ENCODE measurements at places on chromosomes 5 and 9. TPM values are rescaled to one million over a fixed set of nuclear protein-coding genes. Genes with fewer than 3 reads are reported as not detected.

DNA sequence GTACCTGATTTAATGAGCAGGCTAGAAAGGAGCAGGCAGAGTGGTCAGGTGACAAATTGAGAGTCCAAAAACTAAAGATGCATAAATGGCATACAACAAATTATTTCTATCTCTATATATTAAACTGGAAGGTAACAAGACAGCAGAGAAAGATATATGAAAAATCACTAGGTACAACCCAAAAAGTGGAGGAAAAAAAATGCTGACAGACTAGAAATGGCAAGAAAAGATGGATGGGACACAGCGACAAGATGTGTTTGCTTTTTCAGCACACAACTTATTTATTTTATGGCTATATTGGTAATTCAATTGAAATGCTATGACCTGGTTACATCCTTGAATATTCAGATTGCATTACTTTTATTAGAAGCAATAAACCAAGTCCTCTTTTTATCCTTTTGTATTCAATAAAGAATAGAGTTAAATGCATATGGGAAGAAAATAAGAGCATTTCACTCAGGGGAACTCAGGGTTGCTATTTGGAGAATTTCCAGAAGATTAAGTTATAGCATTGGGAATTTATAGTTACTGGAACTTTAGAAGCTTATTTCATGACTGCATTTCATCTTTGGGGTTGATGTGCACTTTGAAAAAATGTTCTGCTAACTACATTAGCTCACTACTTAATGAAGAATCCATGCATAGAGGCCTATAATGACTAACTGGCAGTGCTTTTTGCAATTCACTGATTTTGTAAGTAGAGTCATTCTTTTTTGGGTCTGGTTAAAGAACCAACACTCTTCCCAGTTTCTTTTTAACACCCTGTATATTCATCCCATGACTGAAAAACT, 566.6 kb upstream of the TUSC1 start:
- no peak for DNase-seq
- H3K27me3 ChIP-seq, result no peaks in the 10 kb centered on the region
- no peak overlapping the region for H3K4me3 ChIP-seq
- H3K27ac ChIP-seq, result no peak overlapping the region

DNA sequence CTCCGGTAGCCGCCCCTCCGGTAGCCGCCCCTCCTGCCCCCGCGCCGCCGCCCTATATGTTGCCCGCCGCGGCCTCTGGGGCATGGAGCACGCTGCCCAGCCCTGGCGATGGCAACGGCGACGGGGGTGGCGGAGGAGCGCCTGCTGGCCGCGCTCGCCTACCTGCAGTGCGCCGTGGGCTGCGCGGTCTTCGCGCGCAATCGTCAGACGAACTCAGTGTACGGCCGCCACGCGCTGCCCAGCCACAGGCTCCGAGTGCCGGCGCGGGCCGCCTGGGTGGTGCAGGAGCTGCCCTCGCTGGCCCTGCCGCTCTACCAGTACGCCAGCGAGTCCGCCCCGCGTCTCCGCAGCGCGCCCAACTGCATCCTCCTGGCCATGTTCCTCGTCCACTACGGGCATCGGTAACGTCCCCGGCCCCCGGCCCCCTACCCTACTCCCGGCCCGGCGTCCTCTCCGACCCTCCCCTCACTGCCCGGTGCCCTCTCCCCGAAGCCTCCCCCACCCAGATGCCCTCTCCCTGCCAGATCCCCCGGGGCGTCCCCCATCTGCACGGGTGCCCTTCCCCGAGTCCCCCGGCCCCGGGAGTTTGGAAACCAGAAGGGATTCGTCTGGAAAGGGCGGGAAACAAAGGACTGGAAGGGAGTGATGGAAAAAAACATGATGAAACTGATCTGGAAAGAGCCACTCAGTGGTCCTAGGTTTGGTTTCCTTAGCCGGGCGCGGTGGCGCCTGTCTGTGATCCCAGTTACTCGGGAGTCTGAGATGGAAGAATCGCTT, 417 bp downstream of the SRD5A1 start:
- DNase-seq, result peak; percentile 20
- no peaks in the 10 kb centered on the region for H3K27me3 ChIP-seq
- H3K4me1 ChIP-seq, result peaks cover 7% of the 10 kb centered on the region
- peak overlapping the region; percentile 100 for H3K27ac ChIP-seq

The ATOX1 gene
- 265 TPM for total RNA-seq

DNA sequence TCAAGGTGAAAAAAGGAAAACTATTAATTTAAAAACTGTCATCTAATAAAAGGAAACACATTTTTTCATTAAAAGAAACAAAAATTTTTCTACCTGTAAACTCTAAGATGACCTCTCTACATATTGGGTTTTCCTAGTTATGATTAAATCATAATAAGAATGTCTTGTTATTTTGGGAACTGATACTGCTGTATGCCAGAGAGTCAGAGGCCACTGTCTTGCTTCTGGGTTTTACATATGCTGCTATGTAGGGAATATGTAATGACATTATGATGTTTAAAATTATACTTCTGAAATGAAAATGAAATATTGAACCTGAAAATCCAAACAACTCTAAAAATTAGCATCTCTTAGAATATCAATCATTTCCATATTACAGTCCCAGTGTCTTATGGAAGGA, 63.7 kb downstream of the FEM1C start:
- no peaks in the 10 kb centered on the region for H3K36me3 ChIP-seq
- no peaks in the 10 kb centered on the region for H3K27me3 ChIP-seq
- no peak for DNase-seq
- no peak overlapping the region for H3K27ac ChIP-seq

DNA sequence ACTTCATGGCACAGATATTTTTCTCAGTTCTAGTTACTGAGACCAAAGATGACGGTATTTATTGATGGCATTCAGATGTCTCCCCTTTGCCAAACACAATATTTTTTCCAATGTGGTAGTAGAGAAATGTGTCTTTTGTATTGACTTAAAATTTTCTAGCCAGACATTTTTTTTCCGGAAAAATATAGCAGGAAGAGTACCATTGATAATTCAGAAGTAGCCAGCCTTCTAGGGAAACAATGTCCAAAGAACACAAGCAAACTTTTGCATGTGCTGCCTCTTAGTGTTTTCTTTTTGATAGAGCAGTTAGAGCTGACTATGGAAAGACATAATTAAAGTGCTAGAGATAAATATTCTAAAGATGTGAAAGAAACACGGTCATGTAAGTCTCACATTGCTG, 231.4 kb downstream of the MARCHF11 start:
- no peak for DNase-seq
- no peak overlapping the region for H3K4me3 ChIP-seq

GRCh38 chr9:16352791-16353401, 517.6 kb downstream of the BNC2 start:
- DNase-seq, result no peak
- no peak overlapping the region for H3K27ac ChIP-seq
- no peaks in the 10 kb centered on the region for H3K27me3 ChIP-seq
- no peak overlapping the region for H3K4me3 ChIP-seq
- no peaks in the 10 kb centered on the region for H3K36me3 ChIP-seq

The GPR151 gene
- total RNA-seq, result not detected

GRCh38 chr9:87436716-87437115, 61.0 kb upstream of the DAPK1 start:
- DNase-seq, result peak; percentile 45
- no peaks in the 10 kb centered on the region for H3K27me3 ChIP-seq

The MEIKIN gene
- total RNA-seq, result not detected

Measured in astrocyte (in vitro differentiated cells and primary cell).